ENCODE measurements at places on chromosomes 5 and 9.

DNA sequence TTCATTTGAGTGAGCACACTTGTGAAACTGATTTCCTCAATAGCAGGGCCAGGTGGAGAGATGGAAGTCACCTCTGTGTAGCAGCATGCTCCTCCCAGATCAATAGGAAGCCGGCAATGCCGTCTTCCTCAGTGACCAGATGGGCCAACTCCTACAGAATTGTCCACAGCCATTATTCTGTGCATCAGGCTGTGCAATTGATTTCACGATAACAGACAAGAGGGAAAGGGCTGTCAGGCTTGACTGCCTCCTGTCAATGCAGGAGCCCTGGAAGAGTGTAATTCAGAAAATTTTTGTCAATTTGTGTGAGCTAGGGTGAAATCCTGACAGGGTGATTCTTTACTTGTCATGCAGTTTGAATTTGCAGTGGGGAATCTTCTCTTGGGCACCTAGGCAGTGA is 838.4 kb upstream of the NUDT12 start:
- no peak for DNase-seq

DNA sequence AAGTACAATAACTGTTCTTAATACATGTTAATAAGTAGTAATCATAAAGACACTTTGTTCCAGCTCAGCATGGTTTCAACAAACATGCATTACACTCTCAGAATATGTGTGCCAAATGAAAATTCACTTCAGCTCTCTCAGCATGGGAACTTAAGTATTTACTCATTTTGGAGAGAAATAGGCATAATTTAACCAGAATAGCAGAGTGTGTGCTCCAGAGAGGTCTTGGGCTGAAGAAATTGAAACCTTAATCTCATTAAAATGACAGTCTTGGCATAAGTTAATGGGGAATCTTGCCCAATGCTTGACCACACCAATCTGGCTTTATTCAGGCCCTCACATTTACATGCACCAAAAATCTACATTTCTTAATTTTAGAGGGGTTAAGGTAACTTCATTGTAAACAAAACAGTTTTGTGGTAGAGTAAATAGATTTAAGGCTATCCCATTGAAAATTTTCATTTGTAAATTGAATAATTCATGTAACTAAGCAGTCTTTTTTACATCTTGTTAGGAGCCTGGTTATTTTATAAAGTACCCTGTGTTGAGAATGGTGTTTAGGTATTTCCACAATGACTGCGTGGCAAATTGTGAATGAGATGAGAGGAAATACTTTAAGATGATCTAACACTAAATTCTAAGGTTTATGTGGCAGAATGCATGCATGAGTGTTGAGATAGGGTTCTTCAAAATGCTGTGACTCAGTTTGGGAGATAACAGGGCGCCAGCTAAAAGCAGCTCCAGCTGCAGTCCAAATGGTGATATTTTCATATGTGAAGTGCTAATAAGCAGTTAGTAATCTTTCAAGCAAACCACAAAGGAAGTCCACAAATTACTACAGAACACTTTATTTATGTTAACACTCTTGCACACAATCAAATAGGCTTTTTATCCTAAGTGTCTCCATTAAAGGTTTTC is 11.3 kb upstream of the LOX start:
- no peak for DNase-seq

- DNase-seq: no peak
Measured at GRCh38 chr9:34311499-34312185, 17.4 kb downstream of the KIF24 start.

GRCh38 chr5:172593306-172593705 is 47.8 kb upstream of the NEURL1B start:
- no peak for DNase-seq

DNA sequence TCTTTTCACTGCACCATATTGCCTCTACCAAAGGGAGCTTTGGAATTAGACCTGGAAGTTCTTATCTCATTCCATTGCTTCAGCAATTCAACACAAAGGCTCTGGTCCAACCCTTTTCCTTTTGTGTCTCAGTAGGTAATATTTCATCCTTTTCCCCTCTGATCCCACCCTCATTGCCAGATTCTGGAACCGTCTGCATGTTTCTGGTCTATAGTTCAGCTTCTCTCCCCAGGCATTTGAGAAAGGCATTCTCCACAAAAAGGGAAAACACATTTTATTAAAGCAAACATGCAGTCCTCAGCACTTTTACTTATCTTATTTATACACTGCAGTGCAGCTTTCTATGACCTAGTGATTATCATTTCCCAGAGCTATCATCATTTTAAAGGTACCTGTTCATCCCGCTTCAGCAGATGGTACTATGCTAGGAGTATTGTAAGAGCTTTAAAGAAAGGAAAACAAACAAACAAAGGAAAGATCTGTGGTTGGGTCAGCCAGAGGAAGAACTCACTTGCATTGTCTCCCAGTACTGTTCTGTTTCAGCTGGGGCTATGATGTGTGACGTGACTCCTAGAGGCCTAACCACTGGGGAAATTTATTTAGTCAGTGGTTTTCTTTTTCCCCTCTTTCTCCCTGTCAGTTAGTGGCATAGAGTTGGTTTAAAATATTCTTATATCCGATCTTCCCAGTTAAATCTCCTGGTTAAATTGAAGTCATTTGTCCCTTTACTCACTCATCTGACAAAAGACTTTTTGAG is 269.2 kb downstream of the TMEM38B start:
- no peak for DNase-seq

DNA sequence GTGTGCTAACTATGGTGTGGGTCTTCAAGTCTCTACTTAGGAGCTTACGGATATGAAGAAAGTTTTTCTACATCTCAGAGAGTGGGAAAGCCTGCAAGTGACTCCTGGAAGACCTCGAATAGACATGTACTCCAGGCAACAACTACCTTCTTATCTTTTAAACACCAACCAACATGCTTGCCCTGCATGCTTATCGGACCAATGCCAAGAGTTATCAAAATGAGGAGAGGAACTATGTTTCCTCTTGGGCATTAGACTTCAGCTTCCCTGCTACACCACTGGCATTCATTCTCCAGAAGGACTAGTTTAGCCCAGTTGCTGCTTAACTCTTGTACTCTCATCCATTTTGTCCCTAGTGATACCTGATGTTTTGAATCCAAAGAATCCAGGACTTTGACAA is 74.7 kb upstream of the MAN2A1 start:
- DNase-seq: no peak

GRCh38 chr5:73668017-73668416 is 42.0 kb downstream of the ARHGEF28 start:
- DNase-seq: no peak

DNA sequence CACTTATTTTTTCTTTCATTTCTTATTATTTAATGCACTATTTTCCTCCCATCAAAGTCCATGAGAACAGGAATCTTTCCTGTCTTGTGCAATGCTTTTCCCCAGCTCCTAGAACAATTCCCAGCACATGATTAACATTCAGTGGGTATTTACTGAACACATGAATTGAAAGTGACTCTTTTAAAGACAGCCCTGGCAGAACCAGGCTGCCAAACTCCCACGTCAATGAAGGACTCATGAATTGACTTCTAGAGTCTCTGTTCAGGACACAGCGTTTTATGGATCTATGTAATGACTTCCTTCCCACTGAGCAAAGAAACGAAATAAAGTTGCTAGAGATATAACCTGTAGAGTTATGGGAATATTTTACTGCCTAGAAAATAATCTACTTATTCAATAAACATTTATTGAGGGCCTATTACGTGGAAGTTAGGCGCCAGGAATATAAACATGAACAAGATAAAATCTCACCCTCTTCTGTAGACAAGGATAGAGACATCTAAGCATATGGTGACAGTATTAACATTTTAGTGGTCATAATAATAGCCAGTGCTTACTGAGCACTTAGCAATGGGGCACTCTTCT is 485.9 kb upstream of the KLF4 start:
- no peak for DNase-seq

DNA sequence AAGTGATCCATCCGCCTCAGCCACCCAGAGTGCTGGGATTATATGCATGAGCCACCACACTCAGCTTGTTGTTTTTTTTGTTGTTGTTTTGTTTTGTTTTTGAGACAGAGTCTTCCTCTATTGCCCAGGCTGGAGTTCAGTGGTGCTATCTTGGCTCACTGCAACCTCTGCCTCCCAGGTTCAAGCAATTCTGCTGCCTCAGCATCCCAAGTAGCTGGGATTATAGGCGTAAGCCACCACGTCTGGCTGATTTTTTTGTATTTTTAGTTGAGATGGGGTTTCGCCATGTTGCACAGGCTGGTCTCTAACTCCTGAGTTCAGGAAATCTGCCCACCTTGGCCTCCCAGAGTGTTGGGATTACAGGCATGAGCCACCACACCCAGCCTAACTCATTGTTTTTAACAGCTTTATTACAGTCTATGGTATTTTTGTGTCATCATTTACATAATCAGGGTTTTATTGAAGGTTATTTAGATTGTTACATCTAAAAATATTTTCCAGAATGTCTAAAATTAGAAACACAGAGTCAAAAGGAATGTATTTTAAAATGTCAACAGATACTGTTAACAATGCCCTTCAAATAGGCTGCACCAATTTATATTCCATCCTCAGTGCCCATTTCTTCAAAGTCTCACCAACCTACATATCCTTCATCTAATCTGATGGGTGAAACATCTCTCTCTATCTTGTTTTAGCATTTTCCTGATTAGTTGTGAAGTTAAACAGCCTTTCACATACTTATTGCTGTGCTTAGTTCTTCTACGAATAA is 18.6 kb downstream of the KIF3A start:
- DNase-seq: no peak

Data from NCI-H1105 treated with DMSO at 0.1 percent for 48 hours (cell line).